ENCODE measurements at places on chromosomes 3 and 15.
A peak's percentile ranks its signal among the peaks of the same experiment; 100 is the strongest.

DNA sequence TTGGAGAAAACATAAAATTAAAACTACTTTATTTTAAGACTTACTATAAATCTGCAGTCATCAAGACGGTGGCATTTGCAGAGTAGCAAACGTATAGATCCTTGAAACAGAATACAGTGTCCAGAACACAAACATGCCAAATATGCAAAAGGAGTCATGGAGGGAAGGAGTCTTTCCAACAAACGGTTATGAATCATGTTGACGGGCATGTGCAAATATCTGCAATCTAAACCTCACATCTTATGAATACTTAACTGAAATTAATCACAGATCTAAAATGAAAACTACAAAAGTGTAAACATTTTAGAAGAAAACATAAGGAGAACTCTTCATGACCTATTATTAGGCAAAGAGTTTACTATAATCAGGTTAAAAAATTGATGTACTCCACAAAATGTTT is 69.4 kb downstream of the TFRC start:
- no peak for DNase-seq

- DNase-seq, result no peak
These were observed 1.4 kb upstream of the ST3GAL6 start for GRCh38 chr3:98761643-98762229.

GRCh38 chr3:168312984-168313383 is 217.3 kb upstream of the GOLIM4 start:
- no peak for DNase-seq

DNA sequence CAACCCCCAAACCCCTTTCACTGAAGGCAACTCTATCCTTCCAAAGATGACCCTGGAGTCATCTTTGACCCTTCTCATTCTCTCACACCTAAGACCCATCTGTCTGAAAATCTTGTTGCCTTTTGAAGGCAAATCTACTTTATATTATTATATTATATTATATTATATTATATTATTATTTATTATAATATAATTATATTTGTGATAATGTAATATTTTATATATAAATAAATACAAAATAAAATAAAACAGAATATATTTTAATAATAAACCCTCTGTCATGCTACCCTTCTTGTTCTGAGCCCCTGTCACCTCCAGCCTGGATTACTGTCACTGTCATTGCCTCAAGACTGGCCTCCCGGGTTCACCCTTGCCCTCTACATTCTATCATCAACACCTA is 5.0 kb upstream of the PROK2 start:
- DNase-seq, result no peak

DNA sequence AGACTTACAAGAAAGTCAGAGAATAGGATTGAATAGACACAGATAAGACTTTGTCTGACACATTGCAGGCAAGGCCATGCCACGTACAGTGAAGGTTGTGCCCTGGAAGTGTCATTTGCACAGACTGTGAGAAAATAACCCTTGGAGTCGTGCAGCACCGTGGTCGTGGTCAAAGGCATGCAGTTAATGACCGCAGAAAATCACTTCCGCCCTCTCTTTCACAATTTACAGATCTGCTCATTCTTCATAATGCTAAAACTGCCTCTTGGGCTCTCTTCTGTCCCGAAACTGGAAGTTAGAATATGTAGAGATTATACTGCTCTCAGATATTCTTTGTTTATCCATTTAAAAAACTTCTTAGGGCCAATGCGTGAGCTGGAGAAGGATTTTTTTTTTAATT is 73.2 kb upstream of the CTXND1 start:
- no peak for DNase-seq

DNA sequence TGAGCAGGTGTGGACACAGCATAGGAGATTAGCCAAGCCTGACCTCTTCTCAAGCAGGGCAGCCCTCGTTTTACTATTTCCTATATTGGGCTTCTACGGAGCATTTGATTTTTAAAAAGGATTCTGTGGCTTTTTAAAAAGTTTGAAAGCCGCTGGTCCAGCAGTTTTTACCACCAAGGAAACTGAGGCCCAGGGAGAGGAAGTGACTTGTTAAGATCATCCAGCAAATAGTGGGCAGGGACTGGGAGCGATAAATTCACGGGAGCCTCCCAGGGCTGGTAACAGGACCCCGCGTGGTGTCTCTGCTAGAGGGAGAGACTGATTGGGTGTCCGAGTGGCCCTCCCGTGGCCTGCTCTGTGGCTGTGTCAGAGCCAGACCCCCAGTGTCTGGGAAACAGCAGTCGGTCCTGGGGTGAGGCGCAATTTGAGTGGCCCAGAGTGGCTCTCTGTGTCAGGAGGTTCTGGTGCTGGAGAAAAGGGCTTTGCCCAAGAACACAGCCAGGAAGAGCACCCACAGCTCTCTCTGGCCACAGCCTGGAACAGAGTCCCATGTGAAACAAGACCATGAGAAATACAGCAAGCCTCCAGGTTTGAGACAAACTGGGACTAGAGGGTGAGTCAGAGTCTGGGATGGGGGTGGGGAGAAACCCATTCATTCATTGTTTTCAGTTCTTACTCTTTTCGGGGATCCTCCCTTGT is 4.2 kb downstream of the FURIN start:
- DNase-seq, result peak; percentile 78

DNA sequence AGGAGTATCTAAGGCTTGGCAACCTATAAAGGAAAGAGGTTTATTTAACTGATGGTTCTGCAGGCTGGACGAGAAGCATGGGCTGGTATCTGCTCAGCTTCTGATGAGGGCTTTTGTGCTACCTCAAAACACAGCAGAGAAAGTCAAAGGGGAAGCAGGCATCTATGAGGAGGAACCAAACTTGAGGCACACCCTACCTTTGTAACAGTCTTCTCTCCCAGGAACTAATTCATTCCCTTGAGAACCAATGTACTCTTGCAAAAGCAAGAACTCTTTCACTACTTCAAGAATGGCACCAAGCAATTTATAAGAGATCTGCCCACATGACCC is 109.0 kb downstream of the CGGBP1 start:
- no peak for DNase-seq

GRCh38 chr3:117282566-117282965 is 573.0 kb downstream of the TUSC7 start:
- no peak for DNase-seq

DNA sequence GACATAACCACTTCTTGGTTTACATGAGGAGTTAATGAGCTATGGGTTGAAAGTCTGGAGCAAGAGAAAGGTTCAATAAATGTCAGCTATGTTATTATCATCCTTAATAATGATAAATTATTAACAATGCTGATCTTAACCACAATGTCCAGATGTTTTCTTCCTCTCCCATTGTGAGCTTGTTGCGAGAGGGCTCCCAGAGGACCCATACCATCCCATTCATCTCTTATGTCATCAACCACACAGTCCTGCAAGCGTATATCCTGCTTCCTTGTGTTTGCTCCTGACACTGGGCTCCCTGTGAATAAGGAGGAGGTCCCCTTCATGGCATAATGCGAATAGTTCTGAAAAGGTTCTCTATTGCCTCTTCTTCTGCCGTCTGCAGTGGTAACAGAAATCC is 266.8 kb downstream of the TLE3 start:
- no peak for DNase-seq

DNA sequence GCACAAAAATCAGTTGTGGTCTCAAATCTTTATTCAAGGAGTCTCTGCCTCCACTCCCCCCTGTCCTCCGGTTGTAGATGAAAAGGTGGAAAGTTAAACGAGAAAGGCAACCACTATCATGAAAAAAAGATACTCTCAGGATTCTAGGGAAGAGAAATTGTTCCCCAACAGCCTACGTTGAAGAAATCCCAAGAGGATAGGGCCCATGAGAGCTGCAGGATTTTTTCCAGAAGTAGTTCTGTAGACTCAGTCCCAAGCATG is 14.3 kb downstream of the ZIC1 start:
- DNase-seq, result no peak

- DNase-seq, result no peak
These were observed 478.7 kb downstream of the PDCD6IP start for GRCh38 chr3:34277110-34277509.

DNA sequence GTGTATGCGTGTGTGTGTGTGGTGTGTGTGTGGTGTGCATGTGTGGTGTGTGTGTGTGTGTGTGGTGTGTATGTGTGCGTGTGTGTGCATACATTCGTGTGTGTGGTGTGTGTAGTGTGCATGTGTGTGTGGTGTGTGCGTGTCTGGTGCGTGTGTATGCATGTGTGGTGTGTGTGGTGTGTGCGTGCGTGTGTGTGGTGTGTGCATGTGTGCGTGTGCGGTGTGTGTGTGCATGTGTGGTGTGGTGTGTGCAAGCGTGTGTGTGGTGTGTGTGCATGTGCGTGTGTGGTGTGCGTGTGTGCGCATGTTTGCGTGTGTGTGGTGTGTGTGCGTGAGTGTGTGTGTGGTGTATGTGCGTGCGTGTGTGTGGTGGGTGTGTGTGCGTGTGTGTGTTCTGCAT is 210.4 kb downstream of the LRTM1 start:
- no peak for DNase-seq

- no peak for DNase-seq
These were observed 101.8 kb downstream of the RPLP1 start for GRCh38 chr15:69554279-69554961.

DNA sequence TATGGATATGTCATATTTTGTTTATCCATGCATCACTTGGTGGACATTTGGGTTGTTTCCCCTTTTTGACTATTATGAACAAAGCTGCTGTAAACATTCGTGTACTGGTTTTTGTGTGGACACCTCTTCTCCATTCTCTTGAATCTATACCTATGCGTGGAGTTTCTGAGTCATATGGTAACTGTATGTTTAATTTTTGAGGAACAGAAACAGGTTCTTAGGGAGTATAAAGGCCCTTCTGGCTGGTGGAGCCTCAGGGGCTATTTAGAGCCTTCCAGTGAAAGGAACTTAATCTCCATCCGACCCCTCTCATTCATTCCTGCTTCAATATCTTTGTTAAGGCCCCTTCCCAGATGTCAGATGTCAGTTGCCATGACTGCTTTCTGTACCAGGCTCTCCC is 14.1 kb upstream of the CTXND1 start:
- DNase-seq, result no peak

GRCh38 chr3:103495186-103495585 is 1060.4 kb downstream of the ZPLD1 start:
- no peak for DNase-seq

GRCh38 chr3:134060561-134061385 is 31.0 kb upstream of the SLCO2A1 start:
- DNase-seq, result peak; percentile 11

DNA sequence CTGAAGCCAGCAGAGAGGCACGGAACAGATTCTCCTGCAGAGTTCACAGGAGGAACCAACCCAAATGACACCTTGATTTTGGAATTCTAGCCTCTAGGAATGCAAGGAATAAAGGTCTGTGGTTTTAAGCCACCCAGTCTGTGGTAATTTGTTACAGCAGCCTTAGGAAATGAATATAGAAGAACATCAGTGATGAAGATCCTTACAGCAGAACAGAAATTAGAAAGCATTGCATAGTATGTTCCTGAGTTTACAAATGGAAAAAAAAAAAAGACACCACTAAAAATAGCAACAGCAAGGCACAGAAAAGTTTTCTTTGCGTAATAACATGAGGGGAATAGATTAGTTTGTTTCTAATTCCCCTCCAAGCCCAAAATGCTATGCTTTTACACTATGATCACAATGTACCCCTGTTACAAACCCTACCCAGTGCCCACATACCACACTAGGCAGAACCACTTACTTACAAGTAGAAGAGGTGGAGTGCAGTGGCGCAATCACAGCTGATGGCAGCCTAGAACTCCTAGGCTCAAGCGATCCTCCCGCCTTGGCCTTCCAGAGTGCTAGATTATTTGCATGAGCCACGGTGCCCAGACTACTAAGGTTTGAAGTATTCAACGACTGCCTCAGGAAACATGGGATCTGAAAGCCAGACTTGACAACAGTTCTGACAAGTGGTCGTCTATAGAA is 84.3 kb downstream of the SHQ1 start:
- DNase-seq, result no peak

DNA sequence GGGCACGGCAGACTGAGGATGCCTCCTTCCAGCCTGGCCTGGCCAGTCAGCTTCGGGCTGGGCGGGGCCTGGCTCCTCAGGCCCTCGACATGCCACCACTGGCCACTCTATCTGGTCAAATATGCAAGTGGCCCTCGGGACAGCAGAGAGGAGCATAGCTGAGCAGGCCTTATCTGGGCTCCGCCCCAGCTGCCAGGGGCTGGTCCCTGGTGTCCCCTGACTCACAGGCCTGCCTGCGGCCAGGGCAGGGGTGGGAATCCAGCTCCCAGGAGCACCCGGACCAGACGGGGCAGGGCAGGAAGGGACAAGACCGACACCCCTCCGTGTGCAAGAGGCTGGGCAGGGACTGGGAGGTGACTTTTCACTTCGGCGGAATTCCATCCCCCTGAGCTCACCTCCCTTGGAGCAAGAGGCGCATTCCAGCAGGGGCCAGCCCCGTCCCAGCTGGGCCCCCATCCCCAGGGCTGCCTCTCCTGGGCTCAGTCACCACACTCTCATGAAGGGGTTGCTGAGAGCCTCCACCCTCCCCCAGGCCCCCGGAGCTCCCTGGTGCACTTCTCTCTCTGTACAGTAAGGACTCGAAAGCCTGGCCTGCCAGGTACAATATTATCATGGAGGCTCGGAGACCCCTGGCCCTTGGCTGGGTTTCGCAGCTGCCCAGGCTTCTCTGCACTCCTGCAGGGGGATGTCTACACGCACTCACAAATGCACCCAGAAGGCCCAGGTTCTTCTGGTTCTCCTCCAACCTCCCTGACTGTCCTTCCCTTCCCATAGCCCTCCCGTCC is 29.5 kb downstream of the WNT7A start:
- DNase-seq, result peak; percentile 98

Data from RWPE2 (cell line).